ENCODE measurements at places on chromosomes 3 and 15.

DNA sequence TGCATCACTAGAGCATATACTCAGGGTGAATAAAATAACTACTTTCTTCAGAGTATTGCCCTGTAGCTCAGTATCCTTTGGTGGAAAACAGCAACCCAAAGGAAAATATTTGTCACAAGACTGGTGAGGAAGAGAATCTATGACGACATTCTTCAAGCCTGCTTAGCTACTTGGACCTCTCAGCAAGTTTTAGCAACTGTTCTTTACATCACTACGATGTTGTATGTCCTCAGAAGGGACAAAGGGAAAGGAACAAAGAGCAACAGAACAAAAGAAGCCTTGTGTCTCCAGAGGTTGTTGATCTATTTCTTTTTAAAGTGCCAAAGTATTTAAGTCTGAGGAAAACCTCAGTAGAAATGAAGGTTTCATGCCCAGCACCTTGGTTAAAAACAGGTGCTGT lies 746.7 kb downstream of the NAALADL2 start:
- no peak for DNase-seq
- H3K36me3 ChIP-seq = no peaks in the 10 kb centered on the region
- no peak overlapping the region for H3K4me3 ChIP-seq
- H3K4me1 ChIP-seq = no peaks in the 10 kb centered on the region
- H3K27me3 ChIP-seq = no peaks in the 10 kb centered on the region
- H3K27ac ChIP-seq = no peak overlapping the region

- H3K4me3 ChIP-seq = no peak overlapping the region
- H3K4me1 ChIP-seq = no peaks in the 10 kb centered on the region
- H3K27me3 ChIP-seq = peaks cover 6% of the 10 kb centered on the region
- no peak for DNase-seq
- no peaks in the 10 kb centered on the region for H3K36me3 ChIP-seq
These were observed 103.9 kb downstream of the RARB start for GRCh38 chr3:25531971-25532370.

DNA sequence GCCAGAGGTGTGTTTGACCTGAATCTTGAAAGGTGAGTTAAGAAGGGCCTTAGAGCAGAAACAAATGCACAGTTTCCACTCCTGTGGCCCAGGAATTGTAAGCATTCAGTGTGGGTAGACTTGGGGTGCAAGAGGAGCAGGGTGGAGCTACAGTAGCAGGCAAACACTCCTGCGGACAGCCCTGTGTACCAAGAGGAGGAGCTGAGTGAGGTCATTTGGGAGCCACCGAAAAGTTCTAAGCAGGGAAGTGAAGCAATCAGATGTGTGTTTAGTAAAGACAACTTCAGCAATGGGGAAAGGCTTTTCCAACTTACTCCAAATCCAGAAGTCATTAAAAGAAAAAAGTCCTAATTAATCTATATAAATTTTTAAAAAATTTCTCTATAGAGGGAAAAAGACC lies 99.3 kb downstream of the ARHGEF26 start:
- H3K4me1 ChIP-seq = peaks cover 2% of the 10 kb centered on the region
- no peak for DNase-seq
- no peaks in the 10 kb centered on the region for H3K36me3 ChIP-seq
- no peak overlapping the region for H3K27ac ChIP-seq
- H3K27me3 ChIP-seq = peaks cover 6% of the 10 kb centered on the region

DNA sequence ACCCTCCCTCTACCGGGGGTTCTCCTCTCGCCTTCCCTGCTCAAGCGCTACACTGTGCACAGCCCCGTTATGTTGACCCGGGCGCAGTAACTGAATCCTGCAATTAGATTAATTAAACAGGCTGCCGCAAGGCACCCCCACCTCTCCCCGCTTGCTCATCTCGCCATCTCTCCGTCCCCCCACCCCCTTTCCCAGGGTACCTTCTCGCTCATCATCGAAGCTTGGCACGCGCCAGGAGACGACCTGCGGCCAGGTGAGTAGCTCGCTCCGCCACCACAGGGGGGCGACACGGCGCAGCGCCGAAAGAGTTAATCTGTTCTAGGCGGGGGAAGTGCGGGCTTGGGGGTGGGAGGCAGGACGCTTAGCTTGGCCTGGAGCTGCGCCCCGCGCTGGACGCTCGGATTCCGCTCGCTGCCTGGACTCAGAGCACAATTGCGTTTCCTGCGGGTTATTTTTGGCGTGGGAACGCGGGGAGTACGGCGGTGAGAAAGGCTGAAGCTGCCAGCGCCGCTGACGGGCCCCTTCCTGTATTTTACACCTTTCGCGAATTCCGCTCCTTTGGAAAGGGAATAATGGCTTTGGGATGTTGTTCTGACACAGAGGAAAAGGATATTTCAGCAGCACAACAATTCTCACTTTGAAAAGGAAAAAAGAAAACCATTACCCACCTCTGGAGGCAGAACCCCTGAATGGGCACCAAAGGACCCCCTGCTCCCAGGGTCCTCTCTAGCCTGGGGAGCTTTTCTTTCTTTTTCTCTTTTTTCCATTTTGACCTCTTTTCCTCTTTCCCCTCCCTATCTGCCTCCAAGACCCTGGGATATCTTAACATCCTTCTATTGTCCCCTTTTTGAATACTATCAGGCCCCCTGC lies 1.5 kb downstream of the DLL4 start:
- peaks cover 44% of the 10 kb centered on the region for H3K4me1 ChIP-seq
- peaks cover 72% of the 10 kb centered on the region for H3K27me3 ChIP-seq
- H3K4me3 ChIP-seq = peak overlapping the region; percentile 48
- no peaks in the 10 kb centered on the region for H3K36me3 ChIP-seq
- DNase-seq = peak; percentile 70

DNA sequence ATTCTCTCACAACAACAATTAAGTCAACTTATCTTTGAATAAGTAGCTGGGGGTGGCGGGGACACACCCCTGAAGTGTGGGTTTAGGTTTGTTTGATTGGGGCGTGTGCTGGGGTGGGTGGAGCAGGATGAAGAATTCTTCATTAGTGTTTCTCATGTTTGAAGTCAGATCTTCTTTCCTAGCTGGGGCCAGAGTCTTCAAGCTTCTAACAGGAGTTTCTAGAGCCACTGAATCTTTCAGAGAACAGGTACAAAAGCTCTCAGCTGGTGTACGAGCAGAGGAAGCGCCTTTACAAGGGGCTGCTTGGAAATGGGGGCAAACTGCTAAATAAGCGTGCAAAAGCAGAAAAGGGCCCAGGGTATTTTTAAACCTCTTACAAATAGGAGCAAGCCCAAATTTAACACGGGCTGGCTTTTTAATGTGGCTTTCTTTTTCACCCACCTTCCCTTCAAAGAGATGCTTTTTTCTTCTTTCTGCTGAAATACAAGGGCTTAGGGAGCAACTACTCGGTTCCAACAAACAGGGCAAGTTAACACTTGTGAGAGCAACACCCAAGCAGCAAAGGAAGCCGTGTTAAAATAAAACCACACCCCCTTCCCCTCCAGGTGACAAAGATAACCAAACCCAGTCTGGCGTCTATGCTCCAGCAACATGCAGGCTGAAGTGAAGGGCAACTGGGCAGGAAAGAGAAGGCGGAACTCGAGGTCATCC lies 86.9 kb upstream of the RASGRP1 start:
- DNase-seq = no peak
- peaks cover 86% of the 10 kb centered on the region for H3K4me1 ChIP-seq
- H3K27me3 ChIP-seq = no peaks in the 10 kb centered on the region
- H3K4me3 ChIP-seq = peak overlapping the region; percentile 62

- peaks cover 21% of the 10 kb centered on the region for H3K4me1 ChIP-seq
- no peak overlapping the region for H3K27ac ChIP-seq
- DNase-seq = no peak
- H3K27me3 ChIP-seq = peaks cover 50% of the 10 kb centered on the region
These were observed 4.5 kb downstream of the MELTF start for GRCh38 chr3:197024881-197025735.

- peak overlapping the region; percentile 83 for H3K27ac ChIP-seq
- H3K27me3 ChIP-seq = peaks cover 35% of the 10 kb centered on the region
- H3K4me1 ChIP-seq = peaks cover 35% of the 10 kb centered on the region
- DNase-seq = peak; percentile 72
These were observed 84.8 kb downstream of the PPCDC start for GRCh38 chr15:75107908-75108838.

DNA sequence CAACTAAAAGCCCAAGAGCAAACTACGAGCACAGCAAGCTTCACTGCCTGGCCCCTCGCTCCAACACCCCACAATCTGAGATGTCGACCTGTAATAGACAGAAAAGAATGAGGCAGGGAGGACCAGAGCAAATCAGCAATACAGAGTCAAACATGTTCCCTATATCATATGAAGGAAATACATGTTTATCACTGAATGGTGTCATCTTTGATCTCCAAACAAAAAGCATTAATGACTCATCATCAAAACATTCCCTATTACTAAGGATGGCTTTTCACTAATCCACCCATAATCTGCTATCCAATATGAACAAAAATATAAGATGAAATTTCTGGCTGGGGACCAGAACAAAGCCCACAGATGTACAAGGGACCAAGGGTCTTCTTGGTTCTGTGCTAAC lies 34.7 kb downstream of the MYO5A start:
- H3K4me3 ChIP-seq = no peak overlapping the region
- H3K36me3 ChIP-seq = no peaks in the 10 kb centered on the region
- DNase-seq = no peak
- no peak overlapping the region for H3K27ac ChIP-seq
- H3K27me3 ChIP-seq = no peaks in the 10 kb centered on the region

DNA sequence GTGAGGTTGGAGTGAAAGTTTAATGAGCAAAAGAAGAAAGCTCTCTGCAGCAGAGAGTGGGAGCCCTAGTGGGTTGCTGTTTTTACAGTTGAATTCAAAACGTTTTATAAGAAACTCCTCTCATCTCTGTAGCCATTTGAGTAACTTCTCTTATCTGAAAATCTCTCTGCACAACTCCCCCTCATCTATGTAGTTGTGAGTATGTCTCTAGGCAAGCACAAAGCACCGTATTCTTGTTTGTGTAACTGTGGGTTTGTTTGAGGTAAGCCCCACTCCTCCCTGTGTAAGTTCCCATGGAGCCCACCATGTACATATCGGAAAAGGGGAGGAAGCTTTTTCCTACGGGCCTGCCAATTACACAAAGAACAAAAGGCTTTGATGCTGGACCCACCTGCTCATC lies 56.5 kb upstream of the GOLGA6L2 start:
- no peak for DNase-seq
- H3K27me3 ChIP-seq = peaks cover 4% of the 10 kb centered on the region
- H3K36me3 ChIP-seq = no peaks in the 10 kb centered on the region
- H3K4me1 ChIP-seq = peaks cover 3% of the 10 kb centered on the region

DNA sequence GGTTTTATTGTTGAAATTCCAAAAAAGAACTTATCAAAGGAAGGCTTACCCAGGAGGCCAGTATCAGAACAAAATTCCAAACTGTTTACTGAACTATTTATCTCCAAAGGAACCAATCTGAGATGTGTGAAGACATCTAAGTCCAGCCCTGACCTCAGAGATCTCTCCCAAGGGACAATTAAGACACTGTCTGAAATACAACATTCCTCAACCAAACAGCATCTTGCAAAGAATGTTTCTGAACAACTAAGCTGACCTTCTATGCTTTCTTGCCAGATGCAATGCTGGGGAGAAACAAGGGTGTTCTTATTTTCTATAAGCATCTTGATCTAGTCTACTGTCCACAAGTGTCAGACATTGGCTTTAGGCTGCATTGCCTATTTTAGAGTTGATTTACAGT lies 13.6 kb downstream of the PDZRN3 start:
- H3K27ac ChIP-seq = no peak overlapping the region
- H3K4me3 ChIP-seq = no peak overlapping the region
- H3K27me3 ChIP-seq = no peaks in the 10 kb centered on the region
- no peaks in the 10 kb centered on the region for H3K4me1 ChIP-seq
- DNase-seq = no peak

Data from activated T-cell treated with anti-CD3 and anti-CD28 coated beads, Interleukin-2, amount 50 U/mL, for 24 hours (primary cell).